ENCODE measurements at places on chromosomes 3 and 15. TPM values are rescaled to one million over a fixed set of nuclear protein-coding genes. Genes with fewer than 3 reads are reported as not detected.
A peak's percentile ranks its signal among the peaks of the same experiment; 100 is the strongest.

- no peak overlapping the region for H3K27ac ChIP-seq
- peak; percentile 31 for DNase-seq
- no peaks in the 10 kb centered on the region for H3K27me3 ChIP-seq
- H3K36me3 ChIP-seq, result no peaks in the 10 kb centered on the region
- peaks cover 3% of the 10 kb centered on the region for H3K4me1 ChIP-seq
Observed at GRCh38 chr3:160210799-160211221, 14.4 kb upstream of the C3orf80 start.

GRCh38 chr3:101938262-101938847 lies 89.0 kb downstream of the NFKBIZ start:
- peaks cover 58% of the 10 kb centered on the region for H3K4me1 ChIP-seq
- no peak overlapping the region for H3K4me3 ChIP-seq
- H3K36me3 ChIP-seq, result no peaks in the 10 kb centered on the region
- no peaks in the 10 kb centered on the region for H3K27me3 ChIP-seq

GRCh38 chr15:91192285-91192684 lies 92.2 kb downstream of the SV2B start:
- H3K4me1 ChIP-seq, result no peaks in the 10 kb centered on the region
- H3K27ac ChIP-seq, result no peak overlapping the region
- no peaks in the 10 kb centered on the region for H3K36me3 ChIP-seq
- H3K27me3 ChIP-seq, result no peaks in the 10 kb centered on the region
- DNase-seq, result no peak

The DNAH1 gene
- total RNA-seq, result 8.7 TPM

The GPR149 gene
- total RNA-seq, result not detected

DNA sequence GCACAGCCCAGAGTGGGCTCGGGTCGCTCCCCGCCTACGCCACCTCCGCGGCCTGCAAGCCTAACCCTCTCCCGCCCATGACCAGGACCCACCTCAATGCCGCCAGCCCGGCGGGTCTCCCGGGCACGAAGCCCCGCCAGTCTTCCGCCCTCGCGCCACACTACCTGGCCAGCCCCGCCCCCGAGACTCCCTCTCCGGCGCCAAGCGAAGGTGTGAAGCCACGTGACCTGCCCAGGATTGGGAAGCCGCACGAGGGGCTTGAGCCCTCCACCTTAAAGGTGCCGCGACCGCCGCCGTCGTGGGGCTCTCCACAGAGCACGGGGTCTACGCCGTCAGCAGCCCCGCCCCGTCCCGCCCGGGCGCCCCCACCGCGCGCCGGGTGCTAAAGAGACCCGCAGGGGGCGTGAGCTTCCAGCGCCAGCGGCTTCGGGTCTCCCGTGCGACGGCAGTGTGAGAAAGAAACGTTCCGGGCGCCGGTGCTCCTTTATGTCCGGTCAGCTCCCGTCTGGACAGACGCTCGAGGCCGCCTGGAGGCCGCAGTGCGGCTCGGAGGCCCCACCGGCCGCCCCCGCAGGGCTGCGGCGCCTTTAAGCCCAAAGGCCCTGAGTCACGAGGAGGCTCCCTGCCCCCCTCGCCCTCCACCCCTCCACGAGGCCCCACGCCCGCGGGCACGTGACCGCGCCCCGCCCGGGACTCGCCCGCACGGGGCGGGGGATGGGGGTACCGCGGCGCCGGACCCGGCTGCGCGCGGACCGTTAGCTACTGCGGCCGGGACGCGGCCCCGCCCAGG lies at the start of gene CPEB1:
Gene CPEB1, minus strand, starts transcription at position 319 of the 790 bp plus-strand sequence. CDS start 18,904 bp downstream, outside the sequence.
- peaks cover 53% of the 10 kb centered on the region for H3K27me3 ChIP-seq
- no peaks in the 10 kb centered on the region for H3K36me3 ChIP-seq
- peak; percentile 93 for DNase-seq
- H3K4me1 ChIP-seq, result no peaks in the 10 kb centered on the region
- peak within 1 kb of the TSS; percentile 58 for H3K4me3 ChIP-seq
- H3K27ac ChIP-seq, result no peak within 1 kb of the TSS

- peak overlapping the region; percentile 55 for H3K27ac ChIP-seq
- H3K27me3 ChIP-seq, result no peaks in the 10 kb centered on the region
- H3K4me1 ChIP-seq, result peaks cover 11% of the 10 kb centered on the region
- H3K4me3 ChIP-seq, result no peak overlapping the region
Observed at GRCh38 chr15:83871808-83872559, 218.1 kb downstream of the ADAMTSL3 start.

The FAM219B gene
- 36.6 TPM for total RNA-seq

DNA sequence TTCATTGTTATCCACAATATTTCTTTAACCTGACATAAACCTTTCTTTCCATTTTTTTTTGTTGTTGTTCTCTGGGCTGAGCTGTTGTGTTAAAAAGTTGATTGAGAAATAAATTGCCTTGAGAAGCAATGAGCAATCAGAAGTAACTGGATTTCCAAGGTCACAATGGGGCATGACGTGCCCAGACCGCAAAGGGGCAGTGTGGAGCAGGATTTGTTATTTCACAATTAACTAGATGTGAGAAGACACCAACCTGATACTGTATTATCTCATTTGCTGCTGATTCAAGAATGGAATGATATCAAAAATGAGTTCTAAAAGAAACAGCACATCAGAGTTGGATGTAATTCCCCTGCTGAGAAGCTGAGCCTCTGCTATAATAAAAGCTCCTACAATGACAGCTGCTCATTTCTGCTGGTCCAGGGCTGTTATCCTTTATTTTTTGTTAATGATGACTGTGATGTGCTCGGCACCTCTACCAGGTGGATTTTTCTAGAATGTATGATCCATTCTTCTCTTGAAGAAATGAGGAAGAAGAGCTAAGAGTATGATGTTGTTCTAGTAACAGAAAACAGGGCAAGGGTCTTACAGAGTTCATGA lies 28.1 kb downstream of the CPNE4 start:
- H3K4me1 ChIP-seq, result no peaks in the 10 kb centered on the region
- no peaks in the 10 kb centered on the region for H3K27me3 ChIP-seq
- no peak overlapping the region for H3K27ac ChIP-seq
- DNase-seq, result peak; percentile 73

DNA sequence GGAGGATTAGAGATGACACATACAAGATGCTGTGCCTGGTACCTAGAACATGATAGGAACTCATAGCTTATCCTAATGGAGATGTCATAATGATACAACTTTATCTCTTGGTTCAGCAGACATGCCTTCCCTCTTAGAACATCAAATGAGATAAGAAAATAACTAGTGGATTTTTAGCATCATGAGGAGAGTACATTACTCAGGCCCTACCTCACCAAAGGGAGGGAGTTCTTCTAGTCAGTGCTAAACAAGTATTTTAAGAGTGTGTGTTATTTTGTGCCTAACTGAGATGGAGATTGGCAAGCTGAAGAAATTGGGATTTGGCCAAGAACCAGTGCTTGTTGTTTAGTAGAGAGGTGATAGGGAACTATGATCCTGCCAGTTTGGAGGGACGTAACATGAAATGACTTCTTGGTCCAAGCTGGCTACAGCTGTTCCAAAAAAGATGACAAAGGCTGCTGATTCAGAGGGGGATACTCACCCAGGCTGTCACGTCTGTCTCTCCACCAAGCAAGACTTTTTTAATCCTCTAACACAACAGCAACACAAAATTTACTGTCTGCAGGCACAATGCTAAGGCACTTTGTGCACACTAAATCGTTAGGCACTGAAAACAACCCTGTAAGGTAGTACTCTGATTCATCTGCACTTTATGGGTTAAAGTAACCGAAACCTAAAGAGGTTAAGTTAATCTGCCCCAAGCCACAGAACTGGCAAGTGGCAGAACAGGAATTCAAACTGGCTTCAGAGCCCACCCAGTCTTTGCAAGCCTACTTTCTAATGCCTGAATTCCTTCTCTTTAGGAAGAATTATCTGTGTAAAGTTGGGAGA lies 126.5 kb downstream of the CMSS1 start:
- H3K27me3 ChIP-seq, result no peaks in the 10 kb centered on the region
- H3K4me1 ChIP-seq, result peaks cover 7% of the 10 kb centered on the region
- no peak overlapping the region for H3K27ac ChIP-seq
- H3K36me3 ChIP-seq, result no peaks in the 10 kb centered on the region
- DNase-seq, result no peak
- no peak overlapping the region for H3K4me3 ChIP-seq

DNA sequence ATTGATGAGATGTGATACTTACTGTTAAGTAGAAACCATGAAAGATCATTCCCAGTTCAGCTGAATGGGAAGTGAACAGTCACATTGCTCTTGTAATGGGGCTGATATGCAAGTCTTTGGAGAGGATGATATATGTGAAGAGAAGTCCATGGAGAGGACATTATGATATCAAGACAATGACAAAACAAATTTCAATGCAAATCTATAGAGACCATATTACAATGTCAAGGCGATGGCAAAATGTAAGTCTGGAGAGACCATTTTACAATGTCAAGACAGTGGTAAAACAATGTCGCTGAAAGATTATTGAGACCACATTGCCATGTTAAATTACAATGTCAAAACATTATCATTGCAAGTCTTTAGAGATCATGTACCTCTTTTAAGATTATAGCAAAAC lies 277.1 kb upstream of the MEIS2 start:
- no peak overlapping the region for H3K27ac ChIP-seq
- H3K4me1 ChIP-seq, result no peaks in the 10 kb centered on the region
- DNase-seq, result no peak
- no peaks in the 10 kb centered on the region for H3K27me3 ChIP-seq

- H3K4me1 ChIP-seq, result no peaks in the 10 kb centered on the region
- no peak overlapping the region for H3K4me3 ChIP-seq
- H3K27ac ChIP-seq, result no peak overlapping the region
- H3K27me3 ChIP-seq, result peaks cover 6% of the 10 kb centered on the region
Observed at GRCh38 chr15:70387081-70387480, 289.4 kb upstream of the TLE3 start.

GRCh38 chr3:186283096-186283495 lies 78.9 kb downstream of the DGKG start:
- H3K36me3 ChIP-seq, result no peaks in the 10 kb centered on the region
- H3K27me3 ChIP-seq, result no peaks in the 10 kb centered on the region
- peak overlapping the region; percentile 78 for H3K27ac ChIP-seq
- DNase-seq, result no peak
- H3K4me3 ChIP-seq, result no peak overlapping the region

The CNTN6 gene
- not detected for total RNA-seq

The CADM2 gene
- total RNA-seq, result 0.29 TPM

The MYL3 gene
- total RNA-seq, result not detected

DNA sequence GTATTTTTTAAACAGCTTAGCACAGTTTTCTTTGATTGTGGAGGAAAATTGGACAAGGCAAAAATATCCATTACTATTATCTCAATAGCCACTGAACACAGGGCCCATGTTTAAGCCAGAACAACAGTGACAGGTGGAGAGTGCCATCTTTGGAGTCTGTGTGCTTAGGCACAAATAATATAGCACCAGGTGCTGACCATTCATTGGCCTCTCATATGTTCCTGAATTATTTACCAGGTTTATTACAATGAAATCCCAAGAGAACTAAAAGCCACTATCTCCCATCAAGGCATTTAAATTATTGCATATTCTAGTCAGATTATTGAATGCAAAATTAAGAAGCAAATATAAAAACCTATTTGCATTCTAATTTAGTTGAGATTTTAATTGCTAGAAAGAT lies 39.6 kb downstream of the GPR156 start:
- H3K27me3 ChIP-seq, result peaks cover 2% of the 10 kb centered on the region
- H3K27ac ChIP-seq, result no peak overlapping the region
- H3K4me3 ChIP-seq, result no peak overlapping the region
- H3K4me1 ChIP-seq, result no peaks in the 10 kb centered on the region
- H3K36me3 ChIP-seq, result no peaks in the 10 kb centered on the region
- DNase-seq, result no peak

GRCh38 chr3:34109846-34110245 lies 311.4 kb downstream of the PDCD6IP start:
- H3K4me3 ChIP-seq, result no peak overlapping the region
- no peak overlapping the region for H3K27ac ChIP-seq

GRCh38 chr3:130849091-130849552 lies 44.8 kb upstream of the ATP2C1 start:
- no peaks in the 10 kb centered on the region for H3K36me3 ChIP-seq
- peaks cover 8% of the 10 kb centered on the region for H3K27me3 ChIP-seq
- no peak overlapping the region for H3K4me3 ChIP-seq
- DNase-seq, result no peak
- H3K4me1 ChIP-seq, result no peaks in the 10 kb centered on the region
- H3K27ac ChIP-seq, result no peak overlapping the region

The MYZAP gene
- total RNA-seq, result not detected

The P2RY13 gene
- total RNA-seq, result not detected

- peak overlapping the region; percentile 91 for H3K27ac ChIP-seq
- peak; percentile 85 for DNase-seq
- H3K4me1 ChIP-seq, result peaks cover 15% of the 10 kb centered on the region
- no peaks in the 10 kb centered on the region for H3K27me3 ChIP-seq
- peak overlapping the region; percentile 87 for H3K4me3 ChIP-seq
- no peaks in the 10 kb centered on the region for H3K36me3 ChIP-seq
Observed at GRCh38 chr3:33717616-33717865, 513 bp downstream of the CLASP2 start.

The C2CD4A gene
- under 0.01 TPM for total RNA-seq

GRCh38 chr15:79673416-79674123 lies 223.2 kb downstream of the MTHFS start:
- H3K27ac ChIP-seq, result peak overlapping the region; percentile 54
- peaks cover 29% of the 10 kb centered on the region for H3K4me1 ChIP-seq
- H3K27me3 ChIP-seq, result no peaks in the 10 kb centered on the region
- no peaks in the 10 kb centered on the region for H3K36me3 ChIP-seq
- no peak overlapping the region for H3K4me3 ChIP-seq
- peak; percentile 76 for DNase-seq

The GUCA1C gene
- total RNA-seq, result not detected

- H3K27ac ChIP-seq, result no peak overlapping the region
- no peaks in the 10 kb centered on the region for H3K27me3 ChIP-seq
- no peaks in the 10 kb centered on the region for H3K4me1 ChIP-seq
- no peak for DNase-seq
- H3K4me3 ChIP-seq, result no peak overlapping the region
Observed at GRCh38 chr3:104367000-104367399, 999.7 kb upstream of the ALCAM start.

- H3K4me3 ChIP-seq, result no peak overlapping the region
- H3K36me3 ChIP-seq, result peaks cover 40% of the 10 kb centered on the region
- no peak overlapping the region for H3K27ac ChIP-seq
- peaks cover 19% of the 10 kb centered on the region for H3K4me1 ChIP-seq
Observed at GRCh38 chr15:77044228-77045042, 26.5 kb downstream of the TSPAN3 start.

DNA sequence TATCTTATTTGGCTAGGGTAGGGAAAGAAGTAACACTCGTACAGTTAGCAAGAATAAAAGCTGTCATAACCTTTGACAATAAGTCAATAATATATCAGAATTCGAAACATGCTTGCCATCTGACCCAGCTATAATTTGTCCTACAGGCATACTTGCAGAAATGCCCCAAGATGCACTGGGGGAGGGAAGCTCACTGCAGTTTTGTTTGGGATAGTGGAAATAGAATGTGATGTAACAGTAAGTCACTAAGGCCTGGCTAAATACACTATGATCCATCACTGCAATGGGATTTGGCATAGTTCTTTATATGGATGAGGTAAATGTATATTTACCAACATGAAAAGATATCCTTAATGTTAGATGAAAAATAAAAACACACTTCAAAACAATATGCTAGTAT lies 25.5 kb upstream of the TMOD3 start:
- no peaks in the 10 kb centered on the region for H3K36me3 ChIP-seq
- no peaks in the 10 kb centered on the region for H3K27me3 ChIP-seq
- H3K4me3 ChIP-seq, result no peak overlapping the region
- H3K27ac ChIP-seq, result no peak overlapping the region
- no peak for DNase-seq
- H3K4me1 ChIP-seq, result no peaks in the 10 kb centered on the region

GRCh38 chr3:79809106-79809505 lies 41.3 kb upstream of the ROBO1 start:
- no peak overlapping the region for H3K4me3 ChIP-seq
- no peak for DNase-seq
- H3K27ac ChIP-seq, result no peak overlapping the region
- no peaks in the 10 kb centered on the region for H3K27me3 ChIP-seq
- H3K4me1 ChIP-seq, result no peaks in the 10 kb centered on the region

Measured in osteoblast (primary cell).